HFFc6 (cell line): ENCODE measurements at places on chromosomes 5 and 9.

GRCh38 chr5:124921694-124922093 is 175.3 kb upstream of the ZNF608 start:
- no peak for DNase-seq

DNA sequence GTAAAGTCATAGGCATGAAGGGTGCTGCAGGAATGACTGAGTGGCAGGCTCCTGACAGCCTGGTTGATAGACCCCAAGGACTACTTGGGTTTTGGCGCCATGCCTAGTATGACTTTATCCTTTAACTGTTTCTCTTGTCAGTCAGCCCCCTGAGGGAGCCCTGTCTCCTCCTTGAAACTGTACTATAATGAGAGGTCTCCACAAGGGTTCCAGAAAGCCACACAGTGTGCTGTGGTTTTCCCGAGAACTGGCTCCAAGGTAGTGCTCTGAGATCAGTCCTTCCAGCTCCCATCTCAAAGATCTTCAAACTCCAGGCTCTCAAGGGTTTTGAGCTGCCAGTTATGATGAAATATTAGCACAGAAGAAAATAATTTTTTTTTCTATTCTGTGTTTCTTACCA is 26.7 kb upstream of the TNC start:
- no peak for DNase-seq

DNA sequence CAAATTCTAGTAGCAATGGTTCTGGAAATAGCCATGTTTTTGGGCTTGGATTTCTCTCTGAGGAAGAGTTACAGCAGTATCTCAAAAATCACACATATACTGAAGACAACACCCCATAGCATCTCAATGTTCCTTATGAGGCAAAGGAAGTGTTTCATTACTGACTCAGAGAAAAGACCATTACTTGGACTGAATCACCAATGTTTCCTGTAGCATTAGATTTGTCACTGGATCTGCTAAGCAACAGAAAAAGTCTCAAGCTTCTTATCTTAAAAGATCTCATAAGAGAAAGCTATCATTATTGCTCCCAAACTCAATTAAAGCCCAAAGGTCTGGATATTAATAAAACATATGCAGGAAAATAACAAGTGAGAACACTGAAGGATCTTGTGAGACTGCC is 272.4 kb downstream of the ADAMTS6 start:
- peak; percentile 94 for DNase-seq

DNA sequence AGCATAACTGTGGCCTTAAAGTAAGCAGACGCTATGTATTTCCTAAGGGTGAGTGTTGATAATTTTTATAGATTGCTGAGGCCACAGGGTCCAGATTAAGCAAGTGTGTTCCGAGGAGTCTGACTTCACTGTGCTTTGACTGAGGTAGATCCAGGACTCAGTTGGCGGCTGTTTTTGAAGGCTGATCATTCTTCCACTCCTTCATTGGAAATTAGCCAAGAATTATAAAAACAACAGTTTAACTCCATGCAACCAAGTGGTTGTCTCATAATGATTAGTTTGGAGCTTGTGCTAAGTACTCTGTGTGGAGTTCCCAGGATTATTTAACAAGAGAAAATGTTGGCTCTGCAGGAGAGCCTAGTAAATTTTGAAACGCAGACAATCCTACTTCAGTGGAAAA is 19.1 kb downstream of the IQGAP2 start:
- DNase-seq = no peak

DNA sequence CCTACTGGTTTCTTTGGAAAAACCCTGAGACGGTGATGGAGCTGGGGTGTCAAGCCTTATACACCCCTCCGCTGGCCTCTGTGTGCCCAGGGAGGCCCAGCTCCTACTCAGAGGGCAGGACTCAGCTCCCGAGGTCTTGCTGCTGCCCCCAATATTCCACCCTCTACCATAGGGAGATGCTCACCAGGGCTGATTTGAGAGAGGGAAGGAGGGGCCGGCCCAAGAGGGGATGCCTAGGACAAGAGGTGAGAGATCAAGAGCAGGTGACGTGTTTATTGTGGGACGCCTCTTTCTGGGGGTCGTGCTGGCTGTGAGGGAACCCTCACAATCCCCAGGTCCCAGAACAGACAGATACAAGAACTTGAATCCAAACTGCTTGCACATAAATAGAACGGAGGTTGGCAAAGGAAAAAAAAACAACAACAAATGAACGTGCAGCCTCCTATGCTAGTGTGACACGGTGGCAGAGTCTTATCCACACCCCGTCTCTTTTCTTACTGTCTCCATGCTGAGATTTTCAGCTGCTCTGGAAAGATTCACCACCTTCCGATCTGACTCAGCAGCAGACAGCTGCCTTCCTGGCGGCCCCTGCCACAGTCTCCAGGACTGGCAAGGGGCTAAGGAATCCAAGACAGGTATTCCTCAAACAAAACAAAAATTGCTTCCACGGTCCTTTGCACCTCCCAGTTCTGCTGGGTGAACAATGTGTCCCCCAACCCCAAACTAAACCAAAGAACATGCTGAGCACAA is 22.3 kb downstream of the FABP6 start:
- no peak for DNase-seq

DNA sequence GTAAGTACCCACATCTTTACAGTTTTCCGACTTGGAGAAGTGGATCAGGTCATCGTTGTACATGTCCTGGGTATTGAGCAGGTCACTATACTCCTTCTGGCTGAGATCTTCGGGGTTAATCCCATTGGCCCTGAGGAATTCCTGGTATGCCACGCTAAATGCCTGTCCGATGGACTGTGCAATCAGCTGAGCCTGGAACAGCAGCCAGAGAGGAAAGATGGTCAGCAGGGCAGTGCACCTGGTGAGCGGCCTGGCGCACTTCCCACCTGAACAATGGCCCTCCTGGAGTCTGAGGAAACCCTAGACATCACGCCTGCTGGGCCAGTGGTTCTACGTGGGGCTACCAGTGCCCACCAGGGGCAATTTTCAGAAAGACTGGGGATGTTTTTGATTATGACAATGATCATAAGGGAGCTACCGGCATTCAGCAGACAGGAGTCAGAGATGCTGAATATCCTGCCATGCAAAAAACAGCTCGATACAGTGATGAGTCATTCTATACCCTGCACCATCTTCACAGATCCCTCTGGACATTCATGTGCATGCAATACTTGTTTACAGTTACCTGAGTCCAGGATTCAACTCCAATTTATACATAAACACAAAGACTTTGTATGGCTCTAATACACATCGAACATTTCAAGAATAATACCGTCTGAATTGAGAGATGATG is 127.2 kb downstream of the ENTREP1 start:
- DNase-seq = no peak

- no peak for DNase-seq
Measured at GRCh38 chr9:132663117-132663516, 6.7 kb downstream of the DDX31 start.

DNA sequence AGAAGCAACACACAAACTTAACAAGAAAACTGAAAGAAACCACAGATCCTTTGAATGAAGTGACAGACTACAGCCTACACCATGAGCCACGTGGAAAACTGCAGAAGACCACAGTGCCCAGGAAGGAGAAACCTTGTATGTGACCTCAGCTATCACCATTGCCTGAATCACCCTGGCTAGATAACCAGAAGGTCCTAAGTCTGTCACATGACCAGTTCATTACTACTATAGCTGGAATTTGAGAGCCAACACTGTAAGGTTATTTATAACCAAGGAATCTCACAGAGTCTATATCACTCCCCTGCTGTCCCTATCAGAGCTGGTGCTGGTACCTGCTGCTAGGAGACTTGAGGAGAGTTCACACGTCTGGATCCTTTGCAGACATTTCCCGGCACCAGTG is 90.3 kb upstream of the FBXL17 start:
- peak; percentile 5 for DNase-seq

DNA sequence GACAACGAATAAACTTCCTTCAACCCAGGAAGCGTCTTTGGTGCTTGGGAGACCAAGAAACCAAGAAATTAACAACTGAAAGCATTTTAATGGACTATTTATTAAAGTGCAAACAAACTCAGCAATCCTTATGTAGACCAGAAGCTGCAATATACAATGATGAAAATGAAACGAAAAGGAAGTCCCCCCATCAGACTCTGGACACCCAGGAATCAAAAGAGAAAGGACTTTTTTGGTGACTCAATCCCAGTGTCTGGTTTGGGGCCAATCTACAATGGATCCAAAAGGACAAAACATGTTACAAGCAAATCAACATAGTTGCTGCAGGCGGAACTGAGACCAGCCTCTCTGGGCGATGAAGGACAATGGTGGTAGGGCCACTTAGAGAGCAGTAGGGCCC is 39.5 kb downstream of the C9orf152 start:
- DNase-seq = no peak

DNA sequence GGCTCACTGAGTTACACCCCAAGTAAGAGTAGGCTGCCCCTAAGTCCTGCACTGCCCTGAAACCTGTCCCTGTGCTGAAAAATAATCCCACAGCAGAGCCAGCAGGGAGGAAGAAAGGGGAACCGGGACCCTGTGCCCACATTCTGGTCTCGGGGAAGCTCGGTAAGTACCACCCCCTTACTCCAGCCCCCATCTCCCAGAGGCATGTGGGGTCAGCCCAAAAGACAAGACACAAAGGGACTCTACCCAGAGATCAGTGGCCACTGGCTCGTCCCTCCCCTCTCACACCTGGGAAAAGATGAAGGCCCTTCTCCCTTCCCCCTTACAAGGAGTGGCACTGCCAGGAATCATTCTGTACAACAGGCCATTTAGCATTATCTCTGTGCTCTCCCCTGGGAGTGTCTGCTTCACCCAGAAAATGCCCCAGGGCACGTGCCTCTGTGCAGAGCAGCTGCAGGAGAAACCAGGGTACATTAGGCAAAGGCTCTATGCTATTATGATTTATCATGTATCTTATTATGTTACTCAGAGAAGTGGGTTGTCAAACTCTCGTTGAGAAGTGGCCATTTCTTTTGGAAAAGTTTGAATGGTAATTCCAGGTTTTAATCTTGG is 71.3 kb downstream of the NDFIP1 start:
- DNase-seq = no peak

DNA sequence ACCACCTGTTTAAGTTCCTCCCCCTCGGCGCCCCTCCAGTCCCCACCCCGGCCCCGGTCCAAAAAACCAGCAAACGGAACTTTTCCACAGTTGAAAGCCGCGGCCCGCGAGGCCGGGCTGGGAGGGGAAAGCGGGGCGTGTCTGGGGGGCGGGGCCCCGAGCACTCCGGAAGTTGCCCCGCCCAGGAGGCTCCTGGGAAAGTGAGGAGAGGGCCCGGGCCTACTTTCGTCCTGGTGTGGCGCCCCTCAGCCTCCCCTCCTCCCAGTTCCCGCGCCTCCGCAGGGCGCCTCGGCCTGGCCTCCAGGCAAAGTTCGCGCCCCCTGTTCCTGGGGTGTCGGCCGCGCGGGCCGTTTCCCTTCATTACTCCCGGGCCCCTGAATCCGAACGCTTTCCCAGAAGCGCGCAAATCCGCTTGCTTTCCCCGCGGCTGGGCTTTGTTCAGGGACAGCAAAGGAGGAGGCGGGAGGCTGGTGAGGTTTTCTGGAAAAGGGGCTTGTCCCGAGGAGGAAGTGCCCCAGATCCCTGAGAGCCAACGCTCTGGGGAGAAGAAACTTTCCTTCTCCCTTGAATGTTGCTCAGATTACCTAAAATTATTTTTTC is 4.5 kb upstream of the DMRT3 start:
- no peak for DNase-seq

- DNase-seq = peak; percentile 46
Measured at GRCh38 chr9:16321461-16322119, 548.9 kb downstream of the BNC2 start.

DNA sequence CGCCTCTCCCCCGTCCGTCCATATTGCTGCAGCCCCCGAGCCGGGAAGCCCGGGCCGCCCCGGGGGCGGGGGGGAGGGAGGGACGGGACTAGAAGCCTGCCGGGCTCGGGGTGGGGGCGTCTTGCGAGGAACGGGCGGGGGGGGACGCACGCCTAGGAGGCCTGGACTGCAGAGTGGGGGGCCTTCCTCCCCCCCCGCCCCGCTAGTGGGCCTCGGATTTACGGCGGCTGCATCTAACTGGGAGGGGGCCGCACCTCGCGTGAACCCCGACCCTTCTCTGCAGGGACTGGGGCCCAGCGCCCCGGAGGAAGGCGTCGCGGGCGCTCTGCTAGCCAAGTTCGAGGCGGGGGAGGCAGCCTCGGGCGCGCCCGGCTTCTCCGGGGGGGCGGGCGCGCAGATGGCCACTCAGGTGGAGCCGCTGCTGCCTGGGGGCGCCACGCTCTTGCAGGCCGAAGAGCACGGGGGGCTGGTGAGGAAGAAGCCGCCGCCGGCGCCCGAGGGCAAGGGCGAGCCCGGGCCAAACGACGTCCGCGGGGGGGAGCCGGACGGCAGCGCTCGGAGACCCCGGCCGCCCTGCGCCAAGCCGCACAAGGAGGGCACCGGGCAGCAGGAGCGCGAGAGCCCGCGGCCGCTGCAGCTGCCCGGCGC is at the start of gene LARP1:
Gene LARP1 (plus strand): TSS at position 17 of the 648 bp plus-strand sequence. CDS start 381 bp downstream, at position 398.
- no peak for DNase-seq

DNA sequence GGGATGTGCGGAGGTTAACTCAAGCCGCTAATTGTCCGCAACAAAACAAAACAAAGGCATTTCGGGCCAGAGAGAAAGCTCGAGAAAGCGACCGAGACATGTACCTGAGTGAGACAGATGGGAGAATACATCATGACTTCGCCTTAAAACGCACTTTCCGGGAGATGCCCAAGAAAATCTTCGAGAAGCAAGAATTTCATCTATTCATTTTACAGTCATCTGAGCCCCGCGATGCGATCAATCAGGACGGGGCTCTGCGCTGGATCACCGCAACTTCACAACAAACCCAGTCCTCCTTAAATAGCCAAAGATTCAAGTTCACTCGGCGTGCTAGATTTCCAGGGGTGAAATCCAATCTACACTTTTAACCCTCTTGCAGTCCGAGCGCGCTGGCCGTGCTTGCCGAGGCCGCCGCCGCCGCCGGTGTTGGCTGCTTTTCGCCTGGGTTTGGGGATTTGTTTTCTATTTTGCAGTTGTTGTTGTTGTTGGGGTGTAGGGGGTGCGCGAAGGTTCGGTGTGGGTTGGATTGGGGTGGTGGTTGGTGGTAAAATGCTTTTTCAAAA is 482 bp downstream of the NFIB start:
- no peak for DNase-seq

DNA sequence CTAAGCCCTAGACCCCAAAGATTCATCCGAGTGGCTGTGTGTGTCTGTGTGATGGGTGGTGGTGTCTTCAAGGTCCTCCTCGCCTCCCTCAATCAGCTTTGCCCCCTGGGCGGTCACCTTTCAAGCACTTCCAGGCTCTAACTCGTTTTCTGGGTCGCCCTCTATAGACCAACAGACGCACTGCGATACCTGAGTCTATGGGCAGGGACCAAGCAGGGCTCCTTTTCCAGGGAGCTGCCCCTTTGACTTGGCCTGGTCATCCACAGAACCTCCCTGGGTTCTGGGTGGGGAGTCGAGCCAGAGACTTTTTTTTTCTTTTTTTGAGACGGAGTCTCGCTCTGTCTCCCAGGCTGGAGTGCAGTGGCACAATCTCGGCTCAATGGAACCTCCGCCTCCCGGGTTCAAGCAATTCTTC is 1.1 kb downstream of the SLC27A4 start:
- peak; percentile 60 for DNase-seq

- peak; percentile 72 for DNase-seq
Measured at GRCh38 chr5:40736103-40736875, 19.5 kb downstream of the TTC33 start.

DNA sequence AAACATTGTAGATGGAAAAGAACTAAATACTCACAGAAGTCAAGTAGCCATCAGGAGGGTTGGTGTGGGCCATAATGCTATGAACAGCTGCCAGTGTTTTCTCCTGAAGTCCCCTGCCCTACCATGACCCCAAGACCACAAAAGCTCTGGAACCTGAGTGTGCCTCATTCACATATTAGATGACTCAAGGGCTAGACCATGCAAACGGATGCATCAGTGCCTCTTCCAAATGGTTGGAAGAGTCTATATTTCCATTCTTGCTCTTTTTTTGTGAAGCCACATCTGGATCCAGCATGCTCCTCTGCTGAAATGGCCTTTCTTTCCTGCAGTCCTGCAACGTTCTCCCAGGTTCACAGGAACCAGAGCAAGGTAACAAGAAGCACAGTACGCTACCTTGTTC is 136.6 kb upstream of the EPB41L4A start:
- peak; percentile 71 for DNase-seq
